Stimulated activated CD8-positive, alpha-beta memory T cell treated with anti-CD3 and anti-CD28 coated beads, Interleukin-15, amount 100 ng/mL, for 24 hours (primary cell): ENCODE measurements at places on chromosomes 5 and 9.

GRCh38 chr5:125064621-125065438 lies 318.4 kb upstream of the ZNF608 start:
- DNase-seq: no peak

- no peak for DNase-seq
Observed at GRCh38 chr9:70852711-70853240, 268.6 kb downstream of the TRPM3 start.

DNA sequence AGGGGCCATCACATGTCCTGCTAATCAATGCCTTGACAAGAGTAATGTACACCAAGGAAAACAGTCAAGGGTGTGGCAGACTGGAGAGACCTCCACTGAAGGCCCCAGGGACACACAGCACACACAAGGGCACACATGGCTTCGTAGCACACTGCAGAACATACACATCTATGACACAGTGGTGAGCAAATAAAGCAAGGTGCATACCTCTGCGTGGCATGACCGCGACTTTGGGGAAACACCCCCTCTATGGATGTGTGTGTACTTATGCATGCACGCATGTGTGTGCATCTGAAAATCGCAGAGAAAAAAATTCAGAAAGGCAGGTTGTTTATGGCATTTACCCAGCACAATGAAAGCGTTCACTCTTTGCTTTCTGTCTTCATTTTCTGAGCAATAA lies 20.5 kb downstream of the SEMA4D start:
- DNase-seq: no peak

DNA sequence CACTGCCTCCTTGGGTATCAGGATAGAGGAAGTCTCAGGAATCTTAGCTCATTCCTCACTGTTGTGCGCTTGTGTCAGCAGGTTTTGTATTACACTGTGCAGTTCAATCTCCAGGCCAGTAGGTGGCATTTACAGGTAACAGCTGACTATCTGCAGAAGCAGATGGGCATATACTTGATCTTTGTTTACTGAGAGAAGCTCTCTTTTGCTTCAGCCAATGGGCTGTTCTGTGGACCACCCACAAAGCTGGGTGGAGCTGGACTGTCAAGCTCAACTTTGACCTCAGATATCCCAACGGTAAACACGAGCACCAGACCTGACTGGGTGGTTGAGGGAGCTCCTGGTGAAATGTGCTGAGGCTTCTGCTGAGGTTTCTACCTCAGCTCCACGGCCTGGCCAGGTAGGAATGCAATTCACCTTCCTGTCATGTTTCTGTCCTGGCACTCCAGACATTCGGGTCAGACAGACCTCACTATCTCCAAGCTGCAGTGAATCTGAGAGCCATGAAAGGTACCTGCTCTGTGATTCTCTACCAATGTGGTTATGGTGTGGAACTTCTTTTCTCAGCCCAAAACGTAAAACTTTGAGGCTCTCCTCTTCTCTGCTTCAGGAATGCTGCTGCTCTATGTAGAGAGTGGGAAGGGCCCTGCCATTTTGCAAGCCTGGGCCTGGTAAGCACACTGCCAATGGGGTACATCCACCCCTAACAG lies 167.9 kb upstream of the ACTBL2 start:
- no peak for DNase-seq

DNA sequence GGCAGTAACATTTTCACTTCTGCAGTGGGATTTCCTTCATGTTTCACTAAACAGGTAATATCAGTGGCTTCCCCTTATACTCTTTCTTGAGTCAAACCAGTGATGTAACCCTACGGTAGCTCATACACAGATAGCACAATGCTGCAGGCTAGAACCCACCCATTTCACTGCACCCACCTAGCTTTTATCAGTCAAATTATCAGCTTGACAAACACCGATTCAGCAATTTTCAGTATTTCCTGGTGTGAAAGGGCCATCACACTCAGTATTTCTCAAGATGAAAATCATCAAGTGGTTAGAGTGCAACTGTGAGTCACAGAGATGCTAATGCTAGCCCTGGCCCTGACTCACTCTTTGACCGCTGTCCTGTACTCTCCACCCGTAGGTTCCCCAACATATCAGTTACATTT lies 242.3 kb upstream of the PTGER4 start:
- DNase-seq: no peak

DNA sequence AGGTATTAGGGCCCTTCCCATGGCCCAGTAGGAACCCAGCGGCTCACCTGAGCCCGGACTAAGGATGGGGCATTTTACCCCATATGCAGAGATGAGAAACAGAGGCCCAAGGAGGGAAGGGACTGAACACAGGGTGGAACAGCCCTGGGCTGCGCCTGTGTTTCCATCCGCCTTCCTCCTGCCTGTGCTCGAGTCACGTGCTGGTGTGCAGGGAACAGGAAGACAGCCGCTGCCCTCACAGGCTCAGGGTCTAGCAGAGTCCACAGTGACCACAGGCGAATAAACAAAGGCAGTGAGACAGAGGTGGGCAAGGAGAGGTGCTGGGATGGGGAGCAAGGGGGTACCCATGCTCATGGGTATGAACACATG lies 129.4 kb downstream of the C9orf50 start:
- no peak for DNase-seq

GRCh38 chr5:29203049-29203448 lies 1990.4 kb upstream of the CDH6 start:
- no peak for DNase-seq

- DNase-seq: no peak
Observed at GRCh38 chr9:127059765-127060361, 62.6 kb downstream of the ANGPTL2 start.

DNA sequence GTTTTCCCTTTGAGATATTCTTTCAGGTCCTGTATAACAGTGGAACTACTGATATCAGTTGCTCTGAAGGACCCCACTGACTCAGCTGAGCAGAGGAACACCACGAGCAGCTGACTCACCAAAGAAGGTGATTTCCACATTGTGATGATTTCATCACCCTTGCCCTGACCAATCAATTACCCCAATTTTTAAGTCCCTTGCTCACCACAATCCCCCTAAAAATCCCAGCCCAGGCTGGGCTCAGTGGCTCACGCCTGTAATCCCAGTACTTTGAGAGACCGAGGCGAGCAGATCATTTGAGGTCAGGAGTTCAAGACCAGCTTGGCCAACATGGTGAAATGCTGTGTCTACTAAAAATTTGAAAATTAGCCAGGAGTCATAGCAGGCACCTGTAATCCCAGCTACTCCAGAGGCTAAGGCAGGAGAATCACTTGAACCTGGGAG lies 125.3 kb upstream of the ABCA1 start:
- DNase-seq: no peak

- DNase-seq: no peak
Observed at GRCh38 chr5:1542781-1543180, 19.0 kb upstream of the LPCAT1 start.

DNA sequence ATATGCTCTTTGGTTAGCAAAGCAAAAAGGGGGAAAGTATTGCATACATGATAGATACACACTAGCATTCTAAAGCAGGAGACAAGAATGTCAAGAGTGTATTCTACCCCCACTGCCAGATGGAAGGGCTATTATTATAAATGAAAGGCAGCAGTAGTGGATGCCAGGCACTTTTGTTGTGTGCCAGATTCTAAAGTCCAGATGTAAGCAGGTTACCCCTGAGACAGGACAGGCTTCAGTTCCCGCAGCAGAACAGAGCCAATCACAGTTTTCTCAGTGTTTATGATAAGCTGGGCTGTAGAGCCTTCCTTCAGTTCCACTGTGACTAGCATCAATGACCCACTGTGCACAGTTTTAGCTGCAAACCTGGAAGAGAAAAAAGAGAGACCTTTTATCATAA lies 226.6 kb upstream of the TBCA start:
- DNase-seq: no peak

DNA sequence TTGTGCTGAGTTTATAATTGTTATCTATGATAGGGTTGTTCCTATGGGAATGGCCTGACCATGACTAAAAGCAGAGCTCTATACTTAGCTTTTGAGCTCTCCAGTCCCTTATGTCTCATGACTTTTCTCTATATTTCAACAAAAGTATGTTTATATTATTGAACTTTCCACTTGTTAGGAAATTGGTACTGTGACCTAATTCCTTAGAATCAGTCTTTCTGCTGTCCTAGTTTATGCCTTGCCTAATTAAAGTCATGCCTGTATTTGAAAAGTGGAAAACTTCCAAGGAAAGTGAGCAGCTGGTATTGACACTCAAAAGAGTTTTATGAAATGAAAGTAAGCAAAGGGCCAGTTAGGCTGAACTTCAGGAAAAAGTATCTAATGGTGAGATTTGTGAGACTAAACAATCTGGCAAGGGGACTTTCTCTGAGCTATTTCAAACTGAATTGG lies 68.6 kb downstream of the XRCC4 start:
- no peak for DNase-seq

GRCh38 chr9:97413462-97413861 lies 1.6 kb downstream of the TDRD7 start:
- no peak for DNase-seq

DNA sequence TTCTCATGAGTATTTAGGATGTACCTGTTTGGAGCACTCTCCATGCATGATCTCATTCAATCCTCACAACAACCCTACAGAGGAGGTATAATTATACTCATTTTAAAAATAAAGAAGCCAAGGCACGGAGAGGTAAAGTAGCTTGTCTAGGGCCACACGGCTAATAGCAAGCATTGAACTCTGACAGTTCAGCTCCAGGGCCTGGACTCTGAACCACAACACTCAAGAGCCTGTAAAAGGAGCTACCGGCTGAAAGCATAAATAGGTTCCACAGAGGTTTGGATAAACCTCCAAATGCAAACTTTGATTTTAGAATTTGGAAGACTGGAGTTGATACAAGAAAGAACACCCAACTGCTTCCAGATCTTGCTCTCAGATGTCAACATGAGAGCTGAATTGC lies 41.2 kb downstream of the ARHGEF37 start:
- no peak for DNase-seq
